Left ventricle myocardium superior (tissue), 1 donor: ENCODE measurements at places on chromosomes 12 and 14. TPM values are rescaled to one million over a fixed set of nuclear protein-coding genes. Genes with fewer than 3 reads are reported as not detected.
A peak's percentile ranks its signal among the peaks of the same experiment; 100 is the strongest.

- no peak for DNase-seq
Measured at GRCh38 chr14:67357969-67358354, 1.6 kb downstream of the ATP6V1D start.

GRCh38 chr14:75568140-75568539 is 10.3 kb upstream of the FLVCR2 start:
- no peak for DNase-seq

- no peak for DNase-seq
Measured at GRCh38 chr12:123245678-123246077, 12.4 kb downstream of the MTRFR start.

DNA sequence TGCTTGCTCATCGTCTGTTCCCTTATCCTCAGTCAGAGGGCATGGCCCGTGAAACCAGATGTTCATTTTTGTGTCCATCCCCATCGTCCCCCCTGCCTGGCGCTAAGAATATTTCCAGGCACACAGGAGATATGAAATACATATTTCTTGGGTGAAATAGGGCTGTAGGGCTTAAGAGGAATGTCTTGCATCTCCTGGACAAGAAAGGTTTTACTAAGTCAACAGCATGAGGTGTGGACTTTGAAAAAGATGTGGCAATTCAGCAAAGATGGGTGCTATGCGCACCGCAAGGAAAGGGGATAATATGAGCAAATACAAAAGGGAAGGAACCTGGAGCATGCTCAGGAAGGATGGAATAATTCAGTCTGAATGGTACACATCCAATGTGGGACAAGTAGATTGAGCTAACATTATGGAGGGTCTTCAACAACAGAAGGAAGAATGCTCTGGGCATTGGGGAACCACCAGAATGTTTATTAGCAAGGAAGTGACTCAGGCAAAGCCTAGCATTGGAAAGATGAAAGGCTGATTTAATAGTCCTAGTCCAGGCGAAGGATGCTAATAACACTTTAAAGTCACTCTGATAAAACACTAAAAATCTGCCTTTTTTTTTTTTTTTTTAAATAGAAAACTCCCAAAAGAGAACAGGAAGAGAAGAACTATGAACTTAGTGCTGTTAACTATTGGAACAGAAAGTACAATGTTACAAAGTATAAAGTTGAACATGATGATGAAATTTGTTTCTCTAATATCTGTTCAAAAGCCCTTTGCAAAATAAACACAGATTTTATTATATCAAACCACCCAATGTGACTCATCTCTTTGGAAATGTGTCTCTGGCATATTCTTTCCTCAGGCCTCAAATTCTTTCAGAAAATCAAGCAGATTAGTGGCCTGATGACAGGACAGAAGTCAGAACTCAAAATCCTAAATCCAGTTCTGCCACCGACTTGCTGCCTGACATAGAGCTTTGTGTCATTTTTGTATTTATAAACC is 449.5 kb downstream of the BCAT1 start:
- DNase-seq = no peak

GRCh38 chr12:40622246-40622838 is 69.9 kb upstream of the CNTN1 start:
- DNase-seq = peak; percentile 43

GDF3 gene
- total RNA-seq = not detected

KLRF1 gene
- total RNA-seq = 0.55 TPM

DNA sequence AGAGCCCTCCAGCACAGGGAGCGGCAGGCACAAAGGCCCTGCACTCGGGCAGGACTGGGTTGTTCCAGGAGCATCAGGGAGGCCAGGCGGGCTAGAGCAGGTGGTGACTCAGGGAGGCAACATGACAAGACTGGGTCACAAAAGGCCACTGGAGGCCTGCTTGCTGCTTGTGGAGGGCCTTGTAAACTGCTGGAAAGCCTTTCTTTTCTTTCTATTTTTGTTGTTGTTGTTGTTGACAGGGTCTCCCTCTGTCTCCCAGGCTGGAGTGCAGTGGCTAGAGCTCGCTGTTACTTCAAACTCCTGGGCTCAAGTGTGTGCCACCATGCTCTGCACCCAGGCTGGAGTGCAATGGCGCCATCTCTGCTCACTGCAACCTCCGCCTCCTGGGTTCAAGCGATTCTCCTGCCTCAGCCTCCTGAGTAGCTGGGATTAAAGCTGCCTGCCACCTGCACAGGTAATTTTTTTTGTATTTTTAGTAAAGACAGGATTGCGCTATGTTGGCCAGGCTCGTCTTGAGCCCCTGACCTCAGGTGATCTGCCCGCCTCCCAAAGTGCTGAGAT is 11.8 kb upstream of the RCOR1 start:
- DNase-seq = no peak

DNA sequence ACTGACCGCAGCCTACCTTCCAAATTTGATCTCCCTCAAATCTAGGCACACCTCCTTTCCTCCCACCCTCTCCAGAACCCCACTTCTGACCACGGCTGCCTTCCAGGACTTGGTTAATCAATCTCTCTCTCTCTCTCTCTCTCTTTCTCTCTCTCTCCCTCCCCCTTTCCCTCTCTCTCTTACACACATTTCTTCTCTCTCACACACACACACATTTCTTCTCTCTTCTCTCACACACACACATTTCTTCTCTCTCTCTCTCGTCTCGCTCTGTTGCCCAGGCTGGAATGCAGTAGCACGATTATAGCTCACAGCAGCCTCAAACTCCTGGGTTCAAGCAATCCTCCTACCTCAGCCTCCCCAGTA is 521 bp upstream of the GMFB start:
- no peak for DNase-seq

LALBA gene
- total RNA-seq = not detected

- peak; percentile 6 for DNase-seq
Measured at GRCh38 chr12:55713721-55714120, 2.1 kb upstream of the BLOC1S1 start.

DNA sequence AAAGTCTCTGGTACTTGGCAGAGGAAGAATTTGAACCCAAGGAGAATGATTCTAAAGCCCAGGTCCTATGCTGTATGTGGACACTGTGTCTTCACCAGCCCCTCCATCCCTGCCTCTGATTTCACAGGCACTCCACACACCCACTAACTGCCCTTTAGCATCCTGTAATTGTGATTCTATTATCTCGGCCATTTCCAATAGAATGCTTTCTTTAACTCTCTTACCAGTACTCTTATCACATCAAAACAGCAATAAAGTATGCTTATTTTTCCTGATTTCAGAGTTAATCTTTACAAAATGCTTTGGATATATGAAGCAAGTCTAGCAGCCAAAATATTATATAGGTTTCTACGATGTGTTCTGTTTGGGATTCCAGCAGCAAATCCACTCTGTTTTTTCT is 37.9 kb upstream of the BTG1 start:
- no peak for DNase-seq

NKX2-1 gene
- not detected for total RNA-seq

TSPAN19 gene
- total RNA-seq = not detected

DNA sequence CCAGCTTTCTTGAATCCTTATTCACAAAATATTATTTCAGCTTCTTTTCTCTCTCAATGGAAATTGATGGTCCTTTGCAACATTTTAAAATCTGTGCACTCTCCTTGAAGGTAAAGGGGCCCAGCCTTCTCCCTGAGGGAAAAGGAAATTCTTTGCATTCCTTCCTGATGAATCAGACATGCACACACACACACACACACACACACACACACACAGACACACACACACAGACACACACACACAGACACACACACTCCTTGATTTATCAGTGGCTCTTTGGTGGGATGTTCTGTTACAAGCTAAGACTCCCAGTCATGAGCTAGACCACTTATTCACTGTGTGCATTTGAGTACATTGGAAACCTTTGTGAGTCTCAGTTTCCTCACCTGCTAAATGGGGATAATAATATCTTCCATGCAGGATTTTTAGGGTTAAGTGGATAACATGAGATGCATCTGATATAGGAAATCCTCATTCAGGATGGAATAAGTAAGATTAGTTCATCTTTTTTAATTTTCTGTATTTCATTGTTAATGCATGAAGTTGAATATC is 45.1 kb upstream of the HMGA2 start:
- no peak for DNase-seq

LMNTD1 gene
- total RNA-seq = not detected

DNA sequence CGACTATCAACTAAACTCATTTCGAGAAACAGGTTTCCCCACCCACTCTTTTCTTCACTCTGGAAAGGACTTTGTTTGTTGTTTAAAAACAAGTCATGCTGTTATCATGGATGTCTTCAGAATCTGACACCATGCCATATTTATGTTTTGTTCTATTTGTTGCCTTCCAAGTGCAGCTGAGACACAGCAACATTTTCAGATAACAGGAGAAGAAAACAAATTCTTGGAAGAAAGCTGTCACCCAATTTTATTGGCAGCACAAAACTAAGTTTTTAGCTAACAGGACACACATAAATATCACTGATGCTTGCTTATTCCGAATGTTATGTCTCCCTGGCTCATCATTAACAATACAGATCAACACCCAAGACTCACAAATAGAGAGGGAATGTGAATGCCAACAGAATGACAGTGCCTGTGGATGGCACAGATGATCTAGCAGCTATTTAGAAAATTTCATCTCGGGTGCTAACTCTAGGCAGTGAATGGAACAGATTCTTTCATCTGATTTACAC is 147.9 kb downstream of the RPS29 start:
- no peak for DNase-seq

DNA sequence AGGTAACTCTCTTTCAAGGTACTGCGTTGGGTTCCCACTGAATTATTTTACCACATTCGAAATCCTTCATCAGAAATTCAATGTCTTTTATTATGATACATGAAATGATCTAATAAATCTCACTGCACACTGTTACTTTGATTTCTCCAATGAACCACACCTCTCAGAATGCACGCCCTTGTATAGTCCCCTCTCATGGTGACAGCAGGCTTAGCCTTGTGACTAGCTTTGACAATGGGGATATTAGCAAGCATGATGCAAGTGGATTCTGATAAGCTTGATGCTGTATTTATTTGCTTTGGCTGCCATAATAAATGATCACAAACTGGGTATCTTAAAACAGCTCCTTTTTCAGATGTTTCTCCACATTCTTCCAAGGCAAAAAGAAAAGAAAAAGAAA is 100.4 kb upstream of the ETV6 start:
- DNase-seq = no peak

CMA1 gene
- 0.47 TPM for total RNA-seq

ADAM20 gene
- total RNA-seq = 0.57 TPM

ISCA2 gene
- 37.5 TPM for total RNA-seq

DNA sequence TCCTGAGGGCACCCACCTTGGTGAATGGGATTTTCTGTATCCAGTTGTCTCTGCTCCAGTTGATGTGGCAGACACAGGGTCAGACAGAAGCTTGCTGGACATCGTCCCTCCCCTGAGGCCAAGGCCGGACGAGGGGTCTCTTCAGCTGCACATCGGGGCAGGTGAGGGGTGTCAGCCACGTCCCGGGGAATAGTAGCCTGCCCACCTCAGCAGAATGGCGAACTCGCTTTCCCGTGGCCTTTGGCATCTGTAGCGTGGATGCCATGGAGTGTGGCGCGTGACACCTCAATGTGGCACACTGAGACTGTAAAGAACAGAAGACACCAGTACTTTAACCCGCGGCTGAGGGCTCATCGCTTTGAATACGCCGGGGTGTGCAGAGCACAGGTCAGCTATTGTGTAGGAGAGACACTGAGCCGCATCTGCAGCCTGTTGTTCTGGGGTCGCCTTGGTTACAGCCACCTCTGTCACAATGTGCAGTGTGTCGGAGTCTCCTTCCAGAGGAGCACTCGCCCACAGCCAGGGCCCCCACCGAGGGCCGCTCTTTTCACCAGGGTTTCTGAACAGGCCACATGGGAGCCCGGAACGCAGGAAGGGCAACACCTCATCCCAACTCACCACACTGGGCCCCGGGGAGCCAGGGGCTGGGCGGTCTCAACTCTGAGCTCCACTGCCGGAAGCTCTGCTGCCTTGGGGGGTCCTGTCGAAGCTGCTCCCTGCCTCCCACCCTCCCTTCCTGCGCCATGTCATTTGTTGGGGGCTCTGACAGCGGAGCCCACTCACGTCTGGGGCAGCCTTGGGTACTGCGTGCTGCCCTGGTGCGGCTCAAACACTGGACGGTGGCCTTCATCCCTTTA is 77.0 kb downstream of the ADGRD1 start:
- DNase-seq = no peak

PYGL gene
- 6.6 TPM for total RNA-seq

A2M gene
- total RNA-seq = 569 TPM

SAMD15 gene
- total RNA-seq = 0.77 TPM

DNA sequence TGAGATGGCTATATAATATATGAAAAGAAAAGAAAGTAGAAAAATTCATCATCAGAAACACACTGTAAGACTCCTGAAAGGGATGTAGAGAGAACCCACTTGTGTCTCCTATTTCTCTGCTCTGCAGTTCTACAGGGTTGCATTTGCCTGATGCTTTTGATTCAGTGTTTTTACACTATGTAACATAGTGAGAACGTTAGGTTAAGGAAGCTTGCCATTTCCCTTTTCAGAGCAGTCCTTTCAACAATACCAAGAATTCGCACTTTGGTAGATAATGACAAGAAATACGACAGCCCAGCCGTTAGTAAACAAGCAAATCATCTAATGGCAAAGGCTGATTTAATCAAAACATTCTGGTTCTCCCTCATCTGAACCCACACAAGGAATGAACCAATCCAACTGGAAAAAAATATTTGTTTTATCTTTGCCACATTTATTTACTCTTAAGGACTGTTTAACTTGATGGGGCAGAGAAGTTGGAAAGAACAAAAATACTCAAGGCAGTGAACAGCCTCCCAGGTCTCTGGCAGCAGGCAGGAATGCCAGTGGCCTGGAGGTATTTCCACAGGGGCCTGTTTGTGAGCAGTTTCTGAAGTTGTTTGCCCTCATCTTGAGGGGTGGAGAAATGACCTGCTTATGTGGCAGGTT is 30.8 kb upstream of the SOCS2 start:
- no peak for DNase-seq

DNA sequence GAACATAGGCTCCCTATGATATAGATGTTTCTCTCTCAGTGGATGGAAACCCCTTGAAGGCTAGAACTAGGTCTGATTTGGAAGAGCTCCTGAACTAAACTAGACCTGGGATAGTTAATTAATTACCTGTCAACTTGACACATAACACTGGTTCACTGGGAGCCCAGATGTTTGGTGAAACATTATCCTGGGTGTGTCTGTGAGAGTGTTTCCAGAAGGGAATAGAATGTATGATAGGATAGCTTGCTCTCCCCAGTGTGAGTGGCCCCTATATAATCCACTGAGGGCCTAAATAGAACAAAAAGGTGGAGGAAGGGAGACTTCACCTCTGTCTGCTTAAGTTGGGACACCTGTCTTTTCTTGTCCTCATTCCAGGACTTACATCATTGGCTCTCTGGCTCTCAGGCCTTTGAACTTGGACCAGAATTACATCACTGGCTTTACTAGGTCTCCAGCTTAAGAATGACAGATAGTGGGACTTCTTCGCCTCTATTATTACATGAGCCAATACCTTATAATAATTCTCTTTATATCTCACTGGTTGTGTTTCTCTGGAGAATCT is 194.1 kb downstream of the KTN1 start:
- no peak for DNase-seq

SERPINA10 gene
- not detected for total RNA-seq

- no peak for DNase-seq
Measured at GRCh38 chr12:24173067-24173466, 223.6 kb upstream of the SOX5 start.

CLEC6A gene
- not detected for total RNA-seq
